Activated naive CD4-positive, alpha-beta T cell (primary cell): ENCODE measurements at places on chromosomes 13 and 19.

DNA sequence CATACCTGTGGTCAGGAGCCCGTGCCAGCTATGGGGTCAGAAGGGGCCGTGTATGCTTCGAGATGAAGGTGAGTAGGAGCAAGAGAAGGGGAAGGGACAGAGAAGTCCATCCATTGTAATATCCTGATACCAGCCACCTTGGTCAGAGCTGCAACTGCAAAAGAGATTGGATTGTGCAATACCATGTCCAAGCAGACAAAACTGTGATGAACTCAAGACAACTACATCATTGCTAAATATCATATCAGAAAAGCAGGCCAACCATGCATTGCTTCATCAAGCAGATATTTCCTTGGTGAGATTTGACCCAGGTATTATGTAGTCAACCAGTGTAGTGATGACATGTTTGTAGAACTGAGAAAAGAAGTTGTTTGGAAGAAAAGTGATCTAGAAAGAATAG lies 12.1 kb downstream of the HNRNPUL1 start:
- DNase-seq: no peak

GRCh38 chr13:98105929-98106336 lies 37.0 kb upstream of the FARP1 start:
- DNase-seq: no peak

DNA sequence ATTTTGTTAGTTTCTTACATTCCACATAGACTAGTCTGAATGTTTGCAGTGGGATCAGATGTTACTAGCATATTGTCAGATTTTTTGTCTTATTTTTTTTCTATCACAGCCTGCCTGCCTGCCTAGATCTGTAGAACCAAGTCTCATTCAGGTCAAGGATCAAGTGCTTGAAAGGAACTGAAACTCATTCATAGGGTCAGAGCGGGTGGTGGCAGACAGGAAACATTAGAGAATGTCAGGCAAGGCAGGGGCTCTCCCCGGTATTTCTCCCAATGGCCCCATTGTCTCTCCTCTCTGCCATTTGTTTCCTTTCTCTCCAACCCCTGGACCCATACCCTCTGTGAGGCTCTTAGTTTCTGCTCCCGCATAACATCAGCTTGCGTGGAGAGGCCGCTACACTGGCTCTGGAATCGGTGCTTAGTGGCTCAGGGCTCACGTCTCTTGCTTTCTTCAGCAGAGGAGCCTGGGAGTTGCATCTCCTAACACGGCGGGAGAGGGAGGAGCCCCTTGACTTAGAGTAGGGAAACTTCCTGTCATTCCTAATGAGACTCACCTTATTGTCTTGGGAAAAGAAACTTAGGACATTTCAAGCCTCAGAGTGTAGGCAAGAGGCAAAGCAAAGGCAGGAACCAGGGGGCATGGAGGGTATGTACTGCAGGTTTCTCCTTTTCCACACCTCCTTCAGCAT lies 35.6 kb upstream of the SPATA13 start:
- no peak for DNase-seq

- no peak for DNase-seq
Measured at GRCh38 chr19:1861599-1862031, 1.8 kb downstream of the KLF16 start.

DNA sequence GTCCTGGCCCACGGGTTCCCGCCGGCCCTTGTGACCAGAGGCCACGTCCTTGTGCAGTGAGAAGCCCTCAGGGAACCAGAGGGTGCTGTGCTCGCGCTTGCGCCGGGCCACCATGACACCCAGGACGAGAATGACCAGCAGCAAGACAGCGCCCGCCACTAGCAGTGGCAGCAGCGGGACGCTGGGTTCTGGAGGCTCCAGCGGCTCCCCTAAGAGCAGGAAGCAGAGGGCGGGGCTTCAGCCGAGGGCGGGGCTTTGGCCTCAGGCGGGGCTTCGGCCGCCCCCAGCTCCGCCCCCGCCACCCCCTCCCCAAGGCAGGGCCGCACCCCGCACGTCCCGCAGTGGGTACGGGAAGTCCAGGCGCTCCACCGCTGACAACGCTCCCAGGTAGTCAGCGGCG lies 30.4 kb downstream of the NOTCH3 start:
- no peak for DNase-seq

GRCh38 chr13:52025475-52026245 lies 1.2 kb downstream of the UTP14C start:
- no peak for DNase-seq
